Posterior cingulate gyrus (tissue), 11 donors: ENCODE measurements at places on chromosomes 16 and 17.

GRCh38 chr17:4944163-4944553, 4.1 kb downstream of the RNF167 start:
- DNase-seq = no peak

- no peak for DNase-seq
These were observed 248.6 kb downstream of the FOXL1 start for GRCh38 chr16:86826941-86827340.

- DNase-seq = no peak
These were observed 2.6 kb downstream of the NOG start for GRCh38 chr17:56595831-56596690.

DNA sequence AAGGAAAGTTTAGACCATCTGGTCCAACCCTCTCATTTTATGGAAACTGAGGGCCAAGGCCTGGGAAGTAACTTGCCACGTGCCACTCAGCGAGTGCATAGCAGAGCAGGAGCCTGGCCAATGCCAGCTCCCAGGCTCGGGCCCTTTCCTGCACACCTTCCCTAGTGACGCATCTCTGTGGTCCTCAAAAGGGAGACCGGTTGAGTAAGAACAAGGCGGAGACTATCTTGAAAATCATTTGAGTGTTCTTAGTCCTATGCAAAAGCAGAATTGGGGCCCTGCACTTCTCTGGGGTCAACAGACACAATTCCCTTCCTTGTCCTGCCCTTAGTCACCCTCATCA, 2.8 kb downstream of the CCL4 start:
- no peak for DNase-seq

DNA sequence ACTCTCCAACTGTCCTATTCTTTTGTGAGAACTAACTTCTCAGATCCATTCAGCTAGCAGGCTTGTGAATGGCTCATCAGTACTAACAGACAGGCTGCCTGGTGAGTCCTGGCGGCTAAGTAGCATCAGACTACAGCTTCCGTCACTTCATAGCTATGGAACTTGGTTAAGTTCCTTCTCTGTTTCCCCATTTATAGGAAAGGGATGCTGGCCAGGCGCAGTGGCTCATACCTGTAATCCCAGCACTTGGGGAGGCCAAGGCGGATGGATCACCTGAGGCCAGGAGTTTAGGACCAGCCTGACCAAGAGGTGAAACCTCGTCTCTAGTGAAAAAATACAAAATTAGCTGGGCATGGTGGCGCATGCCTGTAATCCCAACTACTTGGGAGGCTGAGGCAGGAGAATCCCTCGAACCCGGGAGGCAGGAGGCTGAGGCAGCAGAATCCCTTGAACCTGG, 49.9 kb upstream of the TANGO6 start:
- no peak for DNase-seq

DNA sequence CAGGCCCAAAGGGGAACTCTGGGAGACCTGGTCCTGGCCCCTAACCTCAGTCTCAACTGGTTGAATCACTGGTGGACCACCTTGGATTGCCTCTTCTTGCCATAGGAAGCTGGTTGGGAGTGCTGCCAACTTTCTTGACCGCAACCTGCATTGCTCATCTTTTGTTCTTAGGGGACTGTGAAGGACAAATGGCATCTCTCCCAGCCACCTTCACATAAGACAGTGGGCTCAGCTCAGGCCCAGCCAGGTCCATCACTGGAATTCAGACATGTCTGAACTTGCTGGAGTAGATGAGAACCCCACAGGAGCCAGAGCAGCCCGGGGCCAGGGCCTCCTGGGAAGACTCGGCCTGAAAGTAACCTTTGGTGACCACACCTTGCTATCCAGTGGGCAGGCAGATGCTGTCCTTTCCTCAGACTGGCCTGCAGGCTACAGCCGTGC, 18.8 kb downstream of the ADORA2B start:
- DNase-seq = no peak

DNA sequence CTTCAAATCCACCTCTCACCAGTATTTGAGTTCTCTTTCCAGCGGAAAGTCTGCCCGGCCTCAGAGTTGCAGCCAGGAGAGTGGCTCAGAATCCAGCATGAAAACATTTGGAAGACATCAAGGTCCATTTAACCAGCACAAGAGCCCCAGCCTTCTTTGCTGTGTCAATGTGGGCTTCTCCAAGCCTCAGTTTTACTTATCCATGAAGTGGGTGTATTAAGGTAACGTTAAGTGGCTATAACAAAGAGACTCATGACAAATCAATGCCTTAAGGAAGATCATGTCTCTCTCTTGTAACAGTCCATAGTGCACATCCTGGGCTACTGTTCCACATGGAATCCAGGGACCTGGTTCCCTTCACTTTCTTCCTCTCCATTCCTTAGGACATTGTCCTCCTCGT, 959 bp upstream of the SPPL2C start:
- DNase-seq = no peak

DNA sequence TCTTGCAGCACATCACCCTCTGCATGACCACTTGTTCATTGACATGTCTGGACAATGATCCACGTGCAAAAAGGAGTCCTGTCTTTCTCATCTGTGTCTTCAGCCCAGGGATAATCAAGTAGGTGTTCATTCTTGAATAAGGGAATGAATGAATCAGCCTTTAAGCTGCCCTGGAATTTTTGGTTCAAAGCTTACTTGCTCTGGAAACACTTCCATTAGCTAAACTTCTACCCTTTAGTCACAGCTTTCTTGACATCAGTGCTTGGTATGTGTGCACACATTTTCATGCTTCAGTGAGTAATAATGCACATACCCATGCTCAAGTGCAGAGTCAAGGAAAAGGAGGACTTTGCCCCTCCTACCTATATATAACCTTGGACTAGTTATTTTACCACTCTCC, 103.0 kb upstream of the CDH13 start:
- DNase-seq = no peak

DNA sequence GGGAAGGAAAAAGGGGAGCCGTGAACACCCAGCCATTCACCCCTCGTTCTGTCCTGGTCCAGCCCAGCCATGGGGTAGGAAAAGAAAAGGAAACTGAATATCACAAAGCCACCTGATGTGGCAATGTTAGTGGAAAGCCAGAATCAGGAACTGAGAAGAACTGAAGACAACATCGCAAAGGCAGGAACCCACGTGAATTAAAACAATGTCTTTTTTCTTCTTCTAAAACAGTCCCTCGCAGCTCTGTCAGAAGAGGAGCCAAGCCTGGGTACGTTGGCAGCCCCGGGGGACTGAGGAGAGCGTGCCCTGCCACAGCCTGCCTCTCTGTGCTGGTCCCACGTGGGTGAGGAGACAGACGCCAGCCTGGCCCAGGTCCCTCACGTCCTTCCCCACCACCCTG, 55.0 kb downstream of the ZNF423 start:
- no peak for DNase-seq

DNA sequence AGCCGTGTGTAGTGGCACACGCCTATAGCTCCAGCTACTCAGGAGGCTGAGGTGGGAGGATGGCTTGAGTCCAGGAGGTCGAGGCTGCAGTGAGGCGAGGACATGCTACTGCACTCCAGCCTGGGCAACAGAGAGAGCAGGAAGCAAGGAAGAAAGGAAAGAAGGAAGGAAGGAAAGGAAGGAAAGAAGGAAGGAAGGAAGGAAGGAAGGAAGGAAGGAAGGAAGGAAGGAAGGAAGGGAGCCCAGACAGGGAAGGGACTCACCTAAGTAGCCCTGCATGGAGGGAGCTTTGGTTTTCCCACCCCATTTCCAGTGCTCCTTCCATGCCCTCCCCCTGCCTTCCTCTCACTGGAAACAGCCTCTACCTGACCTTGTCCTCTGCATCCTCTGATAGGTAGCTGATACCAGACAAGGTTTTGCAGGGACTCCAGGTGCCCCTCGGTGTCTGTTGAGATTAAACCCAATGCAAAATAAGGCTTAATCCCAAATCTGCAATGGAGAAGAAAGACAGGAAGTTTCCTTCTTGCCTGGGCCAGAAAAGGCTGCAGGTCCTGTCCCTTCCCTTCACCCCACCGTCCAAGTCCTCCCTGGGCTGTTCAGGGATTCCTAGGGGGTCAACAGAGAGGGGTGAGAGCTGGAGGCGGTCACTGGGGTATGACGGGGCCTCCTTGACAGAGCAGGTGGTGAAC, 21.5 kb upstream of the CA4 start:
- DNase-seq = no peak

DNA sequence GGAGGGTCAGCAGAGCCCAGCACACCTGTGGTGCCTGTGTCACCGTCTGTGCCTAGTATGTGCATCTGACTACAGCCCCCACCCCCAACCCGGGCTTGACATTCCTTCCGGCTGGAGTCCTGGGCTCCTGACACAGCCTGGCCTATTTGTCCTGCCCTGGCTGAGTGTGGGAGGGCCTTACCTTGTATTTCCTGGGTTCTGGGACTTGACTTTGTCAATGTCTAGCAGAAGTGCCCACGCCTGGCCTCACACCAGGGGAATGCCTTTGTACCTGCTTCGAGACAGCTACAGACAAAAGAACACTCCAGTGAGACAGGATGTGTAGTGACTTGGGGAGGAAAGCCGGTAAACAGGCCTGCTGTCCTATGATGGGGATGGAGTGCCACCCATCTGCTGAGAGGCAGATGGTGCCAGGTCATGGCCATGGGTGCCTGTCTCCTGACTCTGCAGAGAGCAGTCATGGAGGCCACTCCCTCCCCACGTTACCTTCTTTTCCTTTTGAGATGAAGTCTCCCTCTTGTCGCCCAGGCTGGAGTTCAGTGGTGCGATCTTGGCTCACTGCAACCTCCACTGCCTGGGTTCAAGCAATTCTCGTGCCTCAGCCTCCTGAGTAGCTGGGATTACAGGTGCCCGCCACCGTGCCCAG, 42.8 kb downstream of the TNFRSF13B start:
- no peak for DNase-seq

GRCh38 chr16:56097306-56097705, 94.0 kb upstream of the GNAO1 start:
- no peak for DNase-seq

DNA sequence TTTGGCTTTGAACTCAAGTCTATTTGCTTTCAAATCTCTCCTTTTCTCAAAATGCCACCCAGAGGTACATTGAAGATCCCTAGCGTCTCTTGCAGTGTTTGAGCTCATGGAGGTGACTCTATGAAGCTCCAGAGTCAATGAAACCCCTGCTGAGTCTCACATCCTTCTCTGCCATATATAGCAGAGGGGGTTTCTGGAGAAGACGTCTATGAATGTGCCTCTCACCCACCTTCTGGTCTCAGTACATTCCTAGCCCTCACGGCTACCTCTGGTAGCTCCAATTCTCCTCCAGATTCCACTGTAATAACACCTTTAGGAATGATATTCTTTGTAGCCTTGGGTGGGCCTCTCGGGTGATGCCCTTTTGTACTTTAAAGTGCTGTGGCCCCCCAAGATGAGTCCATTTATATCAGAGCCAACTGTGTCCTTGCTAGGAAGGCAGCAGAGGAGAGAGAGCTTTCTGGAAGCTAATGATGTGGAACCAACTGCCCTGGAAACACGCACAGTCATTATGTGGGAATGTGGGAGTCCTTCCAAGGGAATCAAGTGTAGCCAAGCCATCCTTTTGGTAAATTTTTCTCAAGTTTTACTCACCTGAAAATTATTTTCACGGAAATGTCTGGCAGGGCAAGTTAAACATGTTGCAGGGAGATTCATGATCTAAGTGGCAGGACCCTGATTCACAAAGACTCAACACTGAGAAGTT, 123.4 kb downstream of the ASIC2 start:
- no peak for DNase-seq

- DNase-seq = no peak
These were observed 88.6 kb upstream of the XYLT1 start for GRCh38 chr16:17559394-17559793.

DNA sequence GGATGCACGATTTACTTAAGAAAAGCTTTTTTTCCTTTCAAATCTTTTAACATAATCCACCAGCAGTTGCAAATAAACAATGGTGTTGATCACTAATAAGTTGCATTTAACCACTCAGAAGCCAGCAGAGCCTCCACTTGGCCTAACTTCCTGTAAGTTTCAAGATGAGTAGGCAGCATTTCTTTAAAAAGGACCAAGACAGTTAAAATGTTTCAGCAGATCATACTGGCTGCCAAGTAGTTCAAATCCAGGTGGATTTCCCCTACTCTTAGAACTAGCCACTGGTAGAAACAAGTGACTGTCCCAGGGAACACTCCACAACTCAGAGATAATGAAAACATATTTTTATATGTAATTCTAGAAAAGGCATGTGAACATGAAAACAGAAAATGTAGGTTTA, 17.0 kb upstream of the RFFL start:
- DNase-seq = no peak

- no peak for DNase-seq
These were observed 1.3 kb upstream of the ACLY start for GRCh38 chr17:41919840-41920579.

- DNase-seq = no peak
These were observed 2.9 kb downstream of the KRT39 start for GRCh38 chr17:40963838-40964237.

DNA sequence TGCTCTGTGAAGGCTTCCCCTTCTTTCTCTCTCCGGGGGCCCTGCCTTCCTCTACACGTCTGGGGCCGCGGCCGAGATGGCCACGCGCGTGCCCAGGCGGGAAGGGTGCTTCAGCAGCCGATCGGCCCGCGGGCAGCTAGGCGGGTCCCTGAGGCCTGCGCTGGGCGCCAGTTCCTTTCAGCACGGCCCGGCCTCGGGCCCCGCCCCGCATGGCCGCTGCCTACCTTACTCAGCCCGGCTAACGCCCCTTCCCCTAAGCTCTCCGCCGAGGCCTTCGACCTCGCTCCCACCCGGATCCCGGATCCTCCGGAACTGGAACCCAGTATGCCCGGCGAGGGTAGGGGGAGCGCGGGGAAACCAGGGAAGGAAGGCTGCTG, 335 bp downstream of the TMEM11 start:
- no peak for DNase-seq

DNA sequence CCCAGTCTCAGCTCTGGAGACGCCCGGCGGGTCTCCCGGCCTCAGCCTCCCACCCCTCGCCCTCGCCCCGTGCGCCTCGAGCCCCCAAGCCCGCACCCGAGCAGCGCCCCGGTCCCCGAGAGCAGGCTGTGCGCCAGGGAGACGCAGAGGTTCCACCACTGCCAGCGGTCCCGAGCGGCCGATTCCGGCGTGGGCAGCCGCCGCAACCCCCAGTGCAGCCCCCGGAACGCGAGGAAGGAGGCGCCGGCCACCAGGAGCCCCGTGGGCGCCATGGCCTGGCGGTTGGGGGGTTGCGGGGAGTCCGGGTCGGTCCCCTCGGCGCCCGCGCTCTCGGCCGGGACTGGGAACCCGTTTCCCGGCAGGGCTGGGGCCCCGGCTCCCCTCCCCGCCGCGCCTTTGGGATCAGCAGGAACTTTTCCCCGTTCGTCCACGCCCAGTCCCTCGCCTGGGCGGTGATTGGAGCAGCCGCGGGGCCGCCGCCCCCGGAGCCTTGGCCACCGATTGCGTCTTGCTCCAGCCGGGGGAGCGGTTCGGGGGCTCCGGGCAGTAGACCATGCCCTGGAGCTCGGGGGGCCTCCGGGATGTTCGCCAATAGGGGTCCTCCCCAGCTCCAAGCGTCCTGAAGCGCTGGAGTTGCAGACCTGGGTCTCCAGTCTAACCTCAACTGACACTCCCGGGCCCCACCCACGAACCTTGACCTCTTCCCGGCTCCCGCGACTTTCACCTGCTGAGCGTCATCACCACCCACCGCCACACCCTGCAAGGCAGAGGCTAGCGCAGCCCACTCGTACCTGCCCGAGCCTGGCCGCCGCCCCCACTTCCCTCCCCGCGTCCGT, at the start of gene TLCD2:
Gene TLCD2 (minus strand): TSS at position 407 of the 836 bp plus-strand sequence. CDS start 135 bp downstream, at position 272.
- no peak for DNase-seq

GRCh38 chr17:15468126-15468525, 705 bp upstream of the CDRT4 start:
- no peak for DNase-seq
